ENCODE measurements at places on chromosomes 12 and 14.

DNA sequence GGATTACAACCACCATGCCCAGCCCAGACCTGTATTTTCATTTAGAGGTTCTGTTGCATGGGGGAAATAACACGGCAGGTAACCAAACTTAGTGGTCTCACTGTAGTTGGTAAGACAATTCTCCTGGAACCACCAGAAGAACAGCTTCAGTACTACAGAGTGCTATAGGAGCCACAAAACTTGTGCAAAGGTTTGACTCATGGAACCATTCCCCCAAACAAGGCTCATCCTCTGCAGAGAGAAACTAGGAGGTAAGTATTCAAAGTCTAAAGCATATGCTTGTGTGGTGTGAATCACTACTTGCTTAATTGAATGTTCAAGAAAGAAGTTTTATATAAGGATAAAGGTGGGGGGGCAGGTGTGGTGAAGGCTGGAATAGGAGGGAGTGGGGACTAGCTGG lies 58.7 kb downstream of the GNS start:
- no peak for DNase-seq

DNA sequence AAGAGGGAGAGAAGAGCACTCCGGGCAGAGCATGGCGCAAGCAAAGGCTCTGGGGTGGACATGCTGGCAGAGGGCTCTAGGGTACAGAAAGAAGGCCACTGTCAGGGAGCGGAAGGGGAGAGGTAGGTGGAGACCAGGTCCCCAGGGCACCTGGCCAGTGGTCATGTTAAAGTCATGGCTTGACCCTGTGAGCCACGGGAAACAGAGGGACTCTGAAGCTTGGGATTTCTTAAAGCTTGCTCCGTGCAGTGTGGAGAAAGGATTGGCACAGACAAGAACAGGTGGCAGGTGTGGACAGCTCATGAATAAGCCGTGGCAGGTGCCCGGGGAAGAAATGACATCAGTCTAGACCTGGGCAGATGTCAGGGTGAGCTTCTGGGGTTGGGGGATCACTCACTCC lies 413.8 kb downstream of the BCL11B start:
- DNase-seq = no peak

DNA sequence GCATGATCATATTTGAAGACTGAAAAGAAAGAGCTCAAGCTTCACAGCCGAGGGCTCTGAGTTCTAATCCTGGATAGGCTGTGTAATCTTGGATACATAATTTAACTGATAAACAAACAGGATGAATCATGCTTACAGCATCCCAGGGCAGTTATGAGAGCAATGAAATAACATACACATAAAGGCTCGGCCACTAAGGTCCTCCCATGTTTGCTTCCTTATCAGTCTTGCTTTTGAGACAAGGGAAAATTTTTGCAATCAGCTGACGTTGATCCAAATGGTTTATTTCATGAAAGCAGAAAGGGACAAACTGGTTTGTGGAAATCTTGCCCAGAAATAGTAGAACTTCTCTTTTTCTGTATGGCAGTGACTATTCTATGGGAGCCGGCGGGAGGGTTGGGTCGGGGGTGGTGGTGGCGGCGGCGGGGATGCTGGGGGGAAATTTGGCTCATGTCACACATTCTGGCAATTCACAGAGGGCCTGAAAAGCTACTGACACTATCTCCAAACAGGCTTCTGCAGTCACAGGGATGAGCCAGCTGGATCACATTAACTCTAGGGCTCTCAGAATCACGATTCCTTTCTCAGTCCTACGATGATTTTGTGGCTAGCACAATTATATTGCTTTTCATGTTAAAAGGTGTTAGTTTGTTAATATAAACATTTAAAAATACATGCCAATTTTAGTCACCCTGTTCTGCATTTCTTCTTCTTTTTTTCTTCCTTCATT lies 124.5 kb downstream of the SLC8A3 start:
- no peak for DNase-seq

DNA sequence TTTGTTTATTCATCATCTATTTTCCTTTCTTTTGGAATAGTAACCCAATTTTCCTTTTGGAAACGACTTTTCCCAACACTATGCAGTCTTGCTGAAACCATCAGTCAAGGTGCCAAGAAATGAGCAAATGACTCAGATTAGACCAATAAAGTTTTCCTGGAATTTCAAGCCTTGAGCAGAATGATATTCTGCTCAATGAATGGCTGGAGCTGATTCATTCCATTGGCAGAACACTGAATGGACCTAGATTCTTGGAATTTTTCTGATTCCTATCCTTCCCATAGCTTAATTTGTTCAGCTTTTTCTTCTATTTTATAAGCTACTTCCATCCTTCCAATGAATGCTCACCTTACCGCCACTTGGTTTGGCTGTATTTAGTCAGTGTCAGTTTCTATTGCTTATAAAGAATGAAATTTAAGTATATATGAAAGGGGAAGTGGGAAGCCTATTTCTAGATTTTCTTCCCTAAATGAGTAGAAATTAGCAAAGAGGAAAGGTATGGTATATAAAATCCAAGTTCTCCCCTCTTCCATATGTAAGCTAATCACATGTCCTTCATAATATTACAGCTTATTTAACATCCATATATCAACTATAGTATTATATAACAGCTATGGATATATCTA lies 89.0 kb downstream of the C14orf39 start:
- DNase-seq = no peak

- DNase-seq = no peak
Measured at GRCh38 chr14:62369919-62370560, 607.8 kb downstream of the SNAPC1 start.

GRCh38 chr14:95431199-95432143 lies 85.0 kb downstream of the SYNE3 start:
- DNase-seq = no peak

- DNase-seq = no peak
Measured at GRCh38 chr14:105486974-105487448, 325 bp downstream of the CRIP1 start.

DNA sequence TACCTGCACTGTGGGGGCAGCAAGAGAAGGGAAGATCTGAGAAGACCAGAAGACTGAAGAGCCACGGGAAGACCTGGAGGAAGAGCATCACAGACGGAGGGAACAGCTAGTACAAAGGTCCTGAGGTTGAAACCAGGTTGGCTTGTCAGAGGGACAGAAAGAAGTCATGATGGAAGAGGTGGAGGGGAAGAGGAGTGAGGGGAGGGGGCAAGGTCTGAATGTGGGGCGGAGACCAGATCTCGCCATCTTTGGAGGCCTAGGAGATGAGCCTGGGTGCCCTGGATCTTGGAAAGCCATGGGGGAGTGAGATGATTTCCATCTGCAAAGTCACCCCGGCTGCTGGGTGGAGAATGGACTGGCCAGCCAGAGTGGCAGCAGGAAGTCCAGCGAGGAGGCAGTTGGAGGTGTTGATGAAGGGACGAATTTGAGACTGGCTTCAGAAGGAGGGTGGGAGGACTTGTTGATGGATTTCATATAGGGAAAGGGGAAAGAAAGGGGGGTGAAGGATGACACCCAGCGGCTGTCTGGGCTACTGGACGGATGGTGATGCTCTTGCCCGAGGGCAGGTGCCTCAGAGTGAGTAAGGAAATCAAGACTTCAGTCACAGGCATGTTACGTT lies 14.6 kb upstream of the UBC start:
- DNase-seq = no peak

DNA sequence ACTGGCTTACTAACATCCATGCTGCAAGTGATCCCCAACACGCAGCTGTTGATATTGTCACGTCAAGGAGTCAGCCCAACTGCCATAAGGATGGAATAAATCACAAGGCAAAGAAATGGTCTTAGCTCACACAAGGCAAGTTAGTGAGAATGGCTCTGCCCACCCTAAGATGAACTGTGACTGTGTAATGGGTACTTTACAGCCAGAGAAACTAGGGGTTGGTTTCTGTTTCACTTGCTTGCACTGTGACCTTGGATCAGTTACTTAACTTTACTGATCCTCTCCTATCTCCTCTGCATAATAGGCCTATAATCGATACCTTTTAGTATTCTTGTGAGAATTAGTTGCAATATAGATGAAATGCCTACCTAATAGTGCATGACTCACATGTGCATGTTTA lies 52.2 kb upstream of the ANO2 start:
- no peak for DNase-seq

DNA sequence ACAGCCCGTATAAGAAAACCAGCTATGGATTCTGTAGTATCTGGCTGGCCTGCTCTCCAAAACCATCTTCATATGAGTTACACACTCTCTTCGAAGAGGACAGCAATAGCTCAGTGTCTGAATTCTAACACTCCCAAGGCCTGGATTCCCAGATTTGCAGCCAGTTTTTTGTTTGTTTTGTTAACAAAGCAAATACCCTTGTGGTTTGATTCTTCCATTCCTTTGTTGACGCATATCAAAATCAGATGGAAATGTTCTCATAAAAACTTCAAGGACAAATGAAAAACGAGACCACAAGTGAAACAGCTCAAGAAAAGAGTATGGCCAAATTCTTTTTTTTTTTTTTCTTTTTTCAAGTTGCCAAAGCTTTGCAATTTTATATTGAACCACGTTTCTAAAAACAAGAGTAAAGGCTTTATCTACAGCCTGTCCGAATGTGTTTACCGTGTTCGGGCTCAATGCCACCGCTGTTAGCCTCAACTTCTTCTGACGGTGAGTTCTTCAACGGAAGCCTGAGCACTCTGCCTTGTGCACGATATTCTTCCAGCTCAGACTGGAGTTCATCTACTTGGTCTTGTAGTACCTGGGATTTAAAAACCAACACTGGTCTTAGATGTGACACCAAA lies 67.5 kb downstream of the NIN start:
- DNase-seq = no peak

DNA sequence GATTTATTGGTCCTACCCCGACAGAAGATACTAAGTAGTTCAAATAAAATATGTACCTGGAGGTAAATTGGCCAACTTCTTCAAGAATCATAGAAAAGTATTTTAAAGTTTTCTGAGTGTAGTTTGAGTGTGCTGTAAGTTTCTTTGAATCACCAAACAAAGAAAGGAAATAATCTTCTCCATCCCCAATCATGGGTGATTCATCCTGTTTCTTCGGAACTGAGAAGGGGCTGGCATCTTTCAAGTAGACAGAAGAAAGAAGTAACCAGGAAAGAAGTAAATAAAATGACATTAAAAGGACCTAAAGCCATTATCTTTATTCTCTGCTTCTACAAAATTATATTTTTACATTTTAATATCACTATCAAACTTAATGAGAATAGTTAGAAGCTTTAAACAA lies 6.8 kb downstream of the LMNTD1 start:
- no peak for DNase-seq

- no peak for DNase-seq
Measured at GRCh38 chr12:70292017-70292776, 49.0 kb downstream of the CNOT2 start.

DNA sequence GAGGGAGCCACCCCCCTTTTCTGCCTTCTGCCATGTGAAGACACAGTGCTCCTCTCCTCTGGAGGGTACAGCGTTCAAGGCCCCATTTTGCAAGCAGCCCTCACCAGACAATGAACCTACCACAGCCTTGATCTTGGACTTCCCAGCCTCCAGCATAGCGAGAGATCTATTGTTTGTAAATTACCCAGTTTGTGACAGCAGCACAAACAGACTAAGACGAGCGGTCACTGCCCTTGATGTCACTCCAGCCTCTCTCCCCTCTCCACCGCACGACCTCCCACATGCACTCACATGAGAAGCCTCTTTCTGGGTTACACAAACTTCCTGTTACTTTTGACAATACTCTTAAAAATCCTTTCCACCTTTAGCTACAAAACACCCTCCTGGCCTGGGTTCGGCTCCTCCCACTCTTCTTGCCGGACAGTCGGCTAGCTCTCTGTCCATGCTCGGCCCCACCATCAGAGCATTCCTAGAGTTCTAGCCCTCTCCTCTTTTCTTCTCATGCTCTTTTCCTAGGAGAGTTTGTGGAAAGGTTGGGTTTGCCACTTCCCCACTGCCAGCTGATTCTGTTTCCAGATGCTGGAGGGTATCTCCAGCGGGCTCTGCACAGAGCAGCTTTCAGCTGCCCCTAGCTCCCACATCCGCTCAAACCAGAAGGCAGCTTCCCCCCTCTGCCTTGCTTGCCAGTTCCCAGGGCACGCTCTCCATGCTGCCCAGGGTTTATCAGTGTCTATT lies 124.3 kb downstream of the FOXN3 start:
- no peak for DNase-seq

GRCh38 chr12:102167821-102168604 lies 29.6 kb downstream of the PMCH start:
- DNase-seq = no peak

- DNase-seq = no peak
Measured at GRCh38 chr12:72546106-72546505, 273.9 kb downstream of the TRHDE start.

DNA sequence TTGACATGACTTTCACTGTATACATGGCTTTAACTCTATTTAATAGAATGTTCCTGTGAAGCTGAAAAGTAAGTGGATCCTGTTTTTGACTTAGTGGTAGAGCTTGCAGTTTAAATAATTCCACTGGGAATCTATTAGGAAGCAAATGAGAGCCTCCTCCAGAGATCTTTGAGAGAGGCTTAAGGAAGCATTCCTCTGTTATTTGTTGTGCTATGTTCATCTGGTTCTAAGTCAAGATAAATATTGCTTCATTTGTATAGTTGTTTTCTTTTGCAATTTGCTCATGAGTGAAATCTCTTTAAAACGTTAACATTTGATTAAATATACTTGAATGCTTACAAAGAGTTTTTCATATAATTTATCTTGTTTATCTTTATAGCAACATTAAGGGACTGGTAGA lies 70.4 kb downstream of the TMTC2 start:
- DNase-seq = no peak

DNA sequence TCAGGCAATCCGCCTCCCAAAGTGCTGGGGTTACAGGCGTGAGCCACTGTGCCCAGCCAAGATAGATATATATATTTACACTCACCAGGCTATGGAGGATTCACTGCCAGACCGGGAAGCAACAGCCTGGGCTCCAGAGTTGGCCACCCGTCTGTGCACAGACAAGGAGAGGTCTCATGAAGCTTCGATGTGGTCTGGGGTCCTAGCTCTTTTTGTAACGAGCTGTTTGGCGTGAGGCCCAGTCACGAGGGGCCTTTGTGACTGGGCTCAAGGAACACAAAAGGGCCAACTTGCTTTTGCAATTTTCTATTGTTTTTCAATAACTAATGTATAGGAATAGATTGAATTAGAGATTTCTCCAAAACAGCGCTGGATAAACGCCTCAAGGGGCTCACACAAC lies 77.6 kb upstream of the EIF5 start:
- DNase-seq = no peak

DNA sequence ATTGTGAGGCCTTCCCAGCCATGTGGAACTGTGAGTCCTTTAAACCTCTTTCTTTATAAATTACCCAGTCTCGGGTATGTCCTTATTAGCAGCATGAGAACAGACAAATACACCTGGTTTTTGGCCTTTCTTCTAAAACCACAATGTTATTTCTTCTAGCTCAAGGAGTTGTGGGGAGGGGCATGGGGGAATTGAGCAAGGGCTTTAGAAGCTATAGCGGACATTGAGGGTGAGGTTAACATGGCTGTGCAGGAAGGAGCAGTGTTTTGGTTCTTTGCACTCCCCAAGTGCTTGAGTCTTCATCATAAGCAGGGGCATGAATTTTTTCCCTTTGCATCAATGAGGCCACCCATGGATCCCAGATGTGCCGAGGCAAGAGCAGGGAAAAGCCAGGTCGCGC lies 86.8 kb downstream of the SPRING1 start:
- no peak for DNase-seq

All from DMS 273 treated with DMSO at 0.1 percent for 48 hours (cell line).